ENCODE measurements at places on chromosomes 3 and 15. TPM values are rescaled to one million over a fixed set of nuclear protein-coding genes. Genes with fewer than 3 reads are reported as not detected.

- no peak for DNase-seq
Measured at GRCh38 chr3:133831966-133832801, 26.6 kb downstream of the SRPRB start.

KNG1 gene
- 0.21 TPM for total RNA-seq

GRCh38 chr3:45041666-45042065 lies 15.6 kb downstream of the CLEC3B start:
- DNase-seq: no peak

GRK7 gene
- total RNA-seq: not detected

LDHAL6B gene
- not detected for total RNA-seq

DNA sequence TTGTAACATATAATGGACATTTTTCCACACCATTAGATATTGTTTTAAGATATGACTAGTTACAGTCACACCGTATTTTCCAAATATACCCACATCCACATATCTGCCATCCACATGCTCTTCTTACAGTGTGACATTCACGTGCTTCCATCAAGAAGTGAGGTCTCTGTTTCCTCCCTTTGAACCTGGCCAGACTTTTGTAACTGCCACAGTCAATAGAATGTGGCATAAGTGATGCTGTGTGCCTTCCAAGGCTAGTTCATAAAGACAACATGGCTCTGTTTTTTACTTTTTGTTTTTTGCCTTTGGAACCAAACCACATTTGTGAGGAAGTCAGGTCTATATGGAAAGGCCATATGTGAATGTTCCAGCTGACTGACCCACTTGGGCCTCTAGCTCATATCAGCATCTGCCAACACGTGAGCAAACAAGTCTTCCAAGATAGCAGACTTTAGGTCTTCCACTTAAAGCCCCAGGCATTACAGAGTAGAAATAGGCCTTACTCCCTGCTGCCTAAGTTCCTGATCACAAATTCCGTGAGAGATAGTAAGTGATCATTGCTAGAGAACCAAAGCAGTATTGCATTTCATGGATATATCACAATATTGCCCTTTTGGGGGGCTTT lies 27.1 kb downstream of the EIF1B start:
- no peak for DNase-seq

- no peak for DNase-seq
Measured at GRCh38 chr3:38555926-38556325, 59.8 kb downstream of the EXOG start.

STRIT1 gene
- total RNA-seq: not detected

GRCh38 chr3:126746395-126747177 lies 42.5 kb downstream of the CHCHD6 start:
- DNase-seq: peak; percentile 60

DNA sequence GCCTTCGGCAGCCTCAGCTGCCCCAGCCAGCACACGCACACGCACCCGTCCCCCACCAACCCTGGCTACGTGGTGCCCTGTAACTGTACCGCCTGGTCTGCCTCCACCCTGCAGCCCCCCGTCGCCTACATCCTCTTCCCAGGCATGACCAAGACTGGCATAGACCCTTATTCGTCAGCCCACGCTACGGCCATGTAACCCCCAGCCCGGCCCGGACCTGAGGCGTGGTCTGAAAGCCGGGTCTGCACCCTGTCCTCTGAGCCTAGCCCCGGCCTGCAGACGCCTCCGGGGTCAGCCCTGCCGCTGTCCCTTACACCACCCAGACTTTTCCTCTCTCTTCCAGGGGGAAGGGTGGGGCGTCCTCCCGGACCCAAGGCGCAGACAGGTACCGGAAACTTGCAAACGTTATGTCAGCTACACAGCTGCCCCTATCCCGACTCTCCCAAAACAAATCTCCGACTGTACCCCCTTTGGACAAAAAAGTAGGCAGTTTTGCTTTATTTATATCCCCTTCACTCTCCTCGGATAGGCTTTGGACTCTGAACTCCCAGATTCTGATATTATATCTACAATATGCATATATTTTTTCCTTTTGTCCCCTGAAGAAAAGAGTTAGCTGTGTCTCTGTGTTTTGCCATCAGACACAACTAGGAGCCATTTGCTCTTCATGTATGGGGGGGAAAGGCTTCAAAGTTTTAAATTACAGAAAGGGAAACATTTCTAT lies 1.4 kb downstream of the SOX14 start:
- DNase-seq: no peak

DNA sequence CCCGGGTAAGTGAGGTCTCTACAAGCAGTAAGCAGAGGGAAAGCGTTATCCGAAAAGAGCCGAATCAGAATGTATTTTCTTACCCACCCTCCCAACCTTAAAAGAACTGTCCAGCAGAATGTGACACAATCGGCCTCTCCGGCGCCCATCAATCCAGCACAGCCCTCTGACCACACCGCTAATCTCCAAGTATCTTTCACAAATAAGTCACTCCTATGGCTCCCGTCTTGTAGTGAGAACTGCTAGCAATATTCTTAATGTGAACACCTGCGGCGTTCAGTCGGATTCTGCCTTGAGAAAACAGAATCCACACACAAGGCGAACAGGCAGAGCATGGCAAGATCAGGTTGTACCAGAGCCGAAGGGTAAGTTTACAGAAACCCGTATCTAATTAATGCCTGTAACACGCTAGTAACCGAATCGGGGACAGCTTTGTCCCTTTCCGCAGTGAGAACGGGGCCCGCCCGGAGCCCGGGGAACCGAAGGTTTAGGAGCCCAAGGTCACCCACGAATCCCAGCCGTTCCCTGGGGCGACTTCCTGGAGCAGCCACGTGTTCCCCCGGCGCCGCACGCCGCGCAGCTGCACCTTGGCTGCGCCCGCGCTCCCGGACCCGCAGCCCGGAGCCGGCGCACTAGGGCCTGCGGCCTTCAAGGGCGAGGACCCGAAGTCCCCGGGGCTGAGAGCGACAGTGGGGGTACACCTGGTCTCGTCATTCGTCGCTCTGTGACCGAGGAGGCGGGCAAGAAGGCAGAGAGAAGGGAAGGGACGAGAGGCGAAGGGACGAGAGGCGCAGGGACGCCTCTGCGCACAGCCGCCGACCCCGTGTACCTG lies 672 bp downstream of the TFRC start:
- peak; percentile 77 for DNase-seq

ZNF662 gene
- total RNA-seq: 5.2 TPM

MAP4 gene
- 374 TPM for total RNA-seq

DNA sequence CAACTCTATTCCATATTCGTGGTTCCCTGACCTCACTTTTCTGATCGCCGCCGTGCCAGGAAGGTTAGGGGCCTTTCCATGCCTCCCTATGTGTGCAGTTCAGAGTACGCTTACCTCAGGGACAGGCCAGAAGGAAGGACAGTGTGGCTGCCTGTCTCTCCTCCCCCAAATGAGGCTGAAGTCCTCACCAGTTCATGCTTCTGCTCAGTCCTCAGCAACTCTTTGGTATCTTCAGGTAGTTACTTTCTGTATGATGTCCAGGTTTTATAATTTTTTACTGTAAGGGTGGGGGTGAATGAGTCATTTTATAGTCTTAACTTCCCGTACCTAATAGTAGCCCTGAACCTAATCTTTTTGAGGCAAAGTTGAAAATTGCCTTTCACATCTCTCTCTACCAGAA lies 98.7 kb downstream of the VPS8 start:
- DNase-seq: no peak

FGD5 gene
- total RNA-seq: 19.3 TPM

NPAP1 gene
- total RNA-seq: not detected

GRCh38 chr15:68506071-68506470 lies 72.7 kb upstream of the CORO2B start:
- no peak for DNase-seq

DNA sequence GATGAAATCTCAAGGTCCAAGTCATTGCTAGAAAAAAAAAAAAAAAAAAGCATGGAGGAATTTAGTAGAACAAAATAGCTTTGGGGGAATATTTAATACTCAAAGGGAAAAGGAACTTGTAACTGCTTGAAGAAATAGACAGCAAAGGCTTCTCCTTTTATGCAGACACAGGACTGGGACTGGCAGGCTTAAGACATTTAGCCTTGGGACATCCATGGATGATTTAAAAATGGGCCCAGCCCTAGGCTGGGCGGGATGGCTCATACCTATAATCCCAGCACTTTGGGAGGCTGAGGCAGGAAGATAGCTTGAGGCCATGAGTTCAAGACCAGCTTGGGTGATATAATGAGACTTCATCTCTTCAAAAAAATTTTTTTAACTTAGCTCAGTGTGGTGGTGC lies 19.8 kb downstream of the RPSA start:
- no peak for DNase-seq

CTXND1 gene
- 1.3 TPM for total RNA-seq

GPR156 gene
- total RNA-seq: 0.29 TPM

DNA sequence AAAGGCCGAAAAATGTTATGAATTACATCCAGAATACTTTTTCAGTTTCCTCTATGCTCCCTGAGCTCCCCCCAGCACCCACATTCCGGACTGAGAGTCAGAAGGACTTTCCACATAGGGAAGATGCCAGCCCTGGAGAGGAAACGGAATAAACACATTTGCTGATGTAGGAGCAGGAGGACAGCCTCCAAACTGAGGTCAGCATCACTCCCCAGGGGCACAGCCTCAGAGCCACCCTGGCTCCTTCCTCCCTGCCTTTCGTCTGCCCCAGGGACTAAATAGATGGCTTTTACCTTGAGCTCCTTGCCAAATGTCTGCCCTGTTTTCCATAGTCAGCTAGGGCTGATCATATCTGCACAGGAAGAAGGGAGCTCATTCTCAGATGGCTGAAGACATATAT lies 22.6 kb upstream of the SLCO2A1 start:
- DNase-seq: no peak

- DNase-seq: no peak
Measured at GRCh38 chr15:101431748-101432147, 57.8 kb downstream of the PCSK6 start.

DNA sequence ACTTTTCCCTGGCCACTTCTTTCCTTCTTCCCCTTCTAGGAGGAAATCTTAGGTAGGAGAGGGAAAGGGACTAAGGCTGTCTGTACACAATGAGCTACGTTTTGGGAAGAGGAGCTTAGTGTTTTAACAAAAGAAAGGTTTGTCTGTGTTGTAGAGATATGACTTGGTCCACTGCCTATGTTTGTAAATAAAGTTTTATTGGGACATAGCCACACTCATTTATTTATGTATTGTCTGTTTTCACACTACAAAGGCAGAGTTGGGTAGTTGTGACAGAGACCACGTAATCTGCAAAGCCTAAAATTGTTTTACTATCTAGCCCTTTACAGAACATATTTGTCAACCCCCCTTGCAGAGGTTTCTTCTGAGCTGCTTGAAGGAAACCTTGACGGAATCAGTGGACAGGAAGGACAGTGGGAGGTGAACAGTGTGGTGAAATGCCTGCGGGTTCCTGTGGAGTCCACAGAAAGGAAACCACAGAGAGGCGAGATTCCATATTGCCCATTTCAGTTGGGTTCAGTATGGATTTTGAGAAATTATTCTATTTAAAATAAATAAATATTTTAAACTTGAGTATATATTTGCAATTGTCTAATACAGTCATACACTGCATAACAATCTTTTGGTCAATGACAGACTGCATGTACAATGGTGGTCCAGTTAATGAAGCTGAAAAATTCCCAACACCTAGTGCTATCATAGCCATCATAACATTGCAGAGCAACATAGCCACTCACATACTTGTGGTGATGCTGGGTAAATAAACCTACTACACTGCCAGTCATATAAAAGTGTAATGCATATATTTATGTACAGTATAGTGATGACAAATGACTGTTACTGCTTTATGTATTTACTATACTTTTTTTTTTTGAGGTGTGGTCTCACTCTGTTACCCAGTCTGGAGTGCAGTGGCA lies 157.9 kb upstream of the NUDT16 start:
- no peak for DNase-seq

ASB14 gene
- 0.41 TPM for total RNA-seq

DNA sequence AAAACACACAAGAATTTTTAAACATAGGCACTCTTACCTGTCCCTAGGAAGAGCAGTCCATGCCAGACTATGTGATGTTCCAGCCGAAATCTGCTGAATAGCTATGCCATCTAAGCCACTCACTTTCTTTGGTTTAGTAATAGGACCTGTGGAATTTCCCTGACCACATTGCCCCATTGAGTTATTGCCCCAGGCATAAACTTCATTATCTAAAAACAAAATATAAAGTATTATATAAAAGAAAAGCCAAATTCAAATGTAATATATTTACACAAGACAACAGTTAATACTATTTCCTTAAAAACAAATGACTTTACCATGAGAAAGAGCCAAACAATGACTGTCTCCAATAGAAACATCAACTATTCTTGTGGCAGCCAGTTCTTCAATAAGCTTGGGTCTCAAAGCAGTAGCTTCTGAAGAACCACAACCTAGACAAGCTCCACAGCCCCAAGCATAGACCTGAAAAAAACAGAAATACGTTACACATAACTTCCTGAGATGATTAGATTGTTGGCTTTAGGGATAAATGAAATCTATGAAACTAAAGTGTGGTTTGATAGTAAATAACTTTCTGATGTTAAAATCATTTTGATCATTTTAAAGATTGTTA lies 84.3 kb downstream of the HERC1 start:
- no peak for DNase-seq

PRR20G gene
- not detected for total RNA-seq

MYZAP gene
- total RNA-seq: 429 TPM

DNA sequence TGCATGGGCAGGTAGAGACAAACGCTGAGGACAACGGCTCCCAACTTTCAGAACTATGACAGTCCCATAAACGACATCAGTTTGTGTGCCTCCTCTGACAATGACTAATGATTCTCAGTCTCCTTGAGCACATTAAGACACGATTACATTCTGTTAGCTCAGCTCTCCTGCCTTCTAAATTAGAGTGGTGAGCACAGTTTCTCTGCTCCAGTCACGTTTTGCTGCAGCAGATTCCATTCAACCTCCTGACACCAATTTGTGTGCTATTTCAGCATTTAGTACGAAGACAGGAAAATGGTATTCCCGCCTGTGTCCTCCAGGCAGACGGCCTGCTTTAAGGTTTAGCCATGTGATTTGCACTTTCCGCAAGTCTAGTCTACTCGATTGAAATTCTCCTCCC lies 458.4 kb upstream of the CFAP20DC start:
- DNase-seq: no peak

DNA sequence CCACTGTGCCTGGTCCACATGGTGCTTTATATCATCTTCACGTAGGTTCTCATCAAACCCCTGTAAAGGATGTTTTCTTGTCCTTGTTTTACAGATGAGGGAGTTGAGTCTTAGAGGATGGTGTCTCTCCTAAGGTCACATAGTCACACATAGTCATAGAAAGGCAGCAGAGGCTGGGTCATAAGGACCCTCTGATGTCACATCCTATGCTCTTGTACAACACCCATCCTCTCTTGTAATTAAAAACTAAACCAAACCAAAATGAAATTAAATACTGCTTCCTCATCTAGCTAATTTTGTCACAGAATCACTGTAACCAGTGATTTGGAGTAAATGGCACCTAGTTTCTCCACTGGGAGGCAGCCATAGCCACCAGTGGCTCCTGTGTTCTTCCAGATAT lies 21.8 kb upstream of the ATP1B3 start:
- DNase-seq: no peak

GRCh38 chr15:88617790-88618189 lies 3.4 kb upstream of the AEN start:
- DNase-seq: no peak

DNA sequence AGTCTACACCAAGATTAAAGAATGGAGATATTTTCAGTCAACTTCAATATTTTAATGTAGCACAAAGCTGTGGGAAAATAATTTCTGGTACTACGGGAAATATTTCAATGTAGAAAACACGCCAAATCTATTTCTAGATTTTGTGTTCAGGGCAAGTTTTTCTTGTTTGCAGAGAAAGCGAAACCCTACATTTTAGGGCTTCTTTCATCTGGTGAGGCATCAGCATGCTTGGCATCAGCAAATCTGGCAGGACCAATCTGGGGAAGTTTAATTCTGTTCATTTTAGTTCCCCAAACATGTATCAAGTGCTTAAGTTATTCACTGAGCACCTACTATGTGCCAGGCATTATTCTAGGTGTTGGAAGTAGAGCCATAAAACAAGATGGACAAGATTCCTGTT lies 30.3 kb downstream of the CLRN1 start:
- no peak for DNase-seq

Data from left cardiac atrium (tissue), 4 donors.